ENCODE measurements at places on chromosomes 4 and X.

GRCh38 chrX:128035318-128035717 is 16.9 kb downstream of the ACTRT1 start:
- no peak for DNase-seq

- DNase-seq: no peak
Measured at GRCh38 chr4:123110147-123110546, 187.8 kb upstream of the NUDT6 start.

DNA sequence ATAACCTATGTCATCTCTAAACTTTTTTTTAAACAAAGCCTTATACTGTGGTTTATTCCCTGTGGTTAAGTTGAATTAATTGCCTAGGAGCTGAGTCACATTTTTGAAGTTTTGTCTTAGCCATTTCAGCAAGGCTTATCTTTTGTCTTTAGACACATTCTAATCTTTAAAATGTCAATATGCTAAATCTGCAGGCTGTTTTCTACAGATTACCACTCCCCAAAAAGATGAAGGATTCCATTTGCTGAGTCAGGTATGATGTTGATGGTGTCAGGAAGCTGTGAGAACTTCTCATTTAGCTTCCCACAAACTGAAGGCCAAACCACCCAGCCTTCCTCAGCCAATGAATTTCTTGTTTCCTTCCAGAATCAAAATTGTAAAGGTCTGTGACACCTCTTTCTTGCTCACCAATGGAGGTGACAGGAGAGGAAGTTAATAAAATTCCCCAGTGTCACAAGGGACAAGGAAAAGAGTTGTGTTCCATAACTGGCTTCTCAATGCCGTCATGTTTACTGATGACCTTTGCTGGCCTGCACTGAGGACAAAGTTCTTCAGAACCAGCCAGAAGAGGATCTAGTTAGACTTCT is 3.7 kb upstream of the CXCL6 start:
- DNase-seq: no peak

GRCh38 chr4:173005912-173006633 is 162.5 kb upstream of the GALNT7 start:
- DNase-seq: no peak

GRCh38 chr4:162497564-162498167 is 333.9 kb upstream of the FSTL5 start:
- DNase-seq: no peak

DNA sequence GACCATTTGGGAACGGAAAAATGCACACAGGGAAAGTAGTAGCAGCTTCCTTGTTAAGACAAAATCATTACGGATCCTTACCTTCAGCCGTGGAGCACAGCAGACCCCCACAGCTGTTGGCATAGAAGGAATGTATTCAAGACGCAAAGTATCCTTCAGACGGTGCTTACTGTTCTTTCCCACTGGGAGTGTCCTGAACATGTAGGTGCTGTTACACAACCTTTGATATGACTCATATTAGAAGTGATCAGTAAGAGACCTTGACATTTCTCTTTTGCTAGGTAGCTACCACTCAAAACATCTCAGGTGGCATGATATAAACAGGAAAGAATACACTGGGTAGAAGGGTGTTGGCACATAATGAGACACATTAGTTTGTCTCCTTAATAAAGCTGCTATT is 154.0 kb upstream of the FMR1 start:
- DNase-seq: no peak

GRCh38 chrX:103733017-103733416 is 22.3 kb downstream of the TMEM31 start:
- no peak for DNase-seq

DNA sequence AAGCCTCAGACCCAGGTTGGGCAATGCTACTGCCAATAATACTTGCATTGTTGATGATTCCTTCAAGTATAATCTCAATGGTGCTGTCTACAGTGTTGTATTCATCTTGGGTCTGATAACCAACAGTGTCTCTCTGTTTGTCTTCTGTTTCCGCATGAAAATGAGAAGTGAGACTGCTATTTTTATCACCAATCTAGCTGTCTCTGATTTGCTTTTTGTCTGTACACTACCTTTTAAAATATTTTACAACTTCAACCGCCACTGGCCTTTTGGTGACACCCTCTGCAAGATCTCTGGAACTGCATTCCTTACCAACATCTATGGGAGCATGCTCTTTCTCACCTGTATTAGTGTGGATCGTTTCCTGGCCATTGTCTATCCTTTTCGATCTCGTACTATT is 7.4 kb downstream of the LPAR4 start:
- DNase-seq: no peak

All from CD4-positive, alpha-beta T cell treated with Interleukin-1 beta for 1 hour (primary cell).